ENCODE measurements at places on chromosomes 5 and 9.

DNA sequence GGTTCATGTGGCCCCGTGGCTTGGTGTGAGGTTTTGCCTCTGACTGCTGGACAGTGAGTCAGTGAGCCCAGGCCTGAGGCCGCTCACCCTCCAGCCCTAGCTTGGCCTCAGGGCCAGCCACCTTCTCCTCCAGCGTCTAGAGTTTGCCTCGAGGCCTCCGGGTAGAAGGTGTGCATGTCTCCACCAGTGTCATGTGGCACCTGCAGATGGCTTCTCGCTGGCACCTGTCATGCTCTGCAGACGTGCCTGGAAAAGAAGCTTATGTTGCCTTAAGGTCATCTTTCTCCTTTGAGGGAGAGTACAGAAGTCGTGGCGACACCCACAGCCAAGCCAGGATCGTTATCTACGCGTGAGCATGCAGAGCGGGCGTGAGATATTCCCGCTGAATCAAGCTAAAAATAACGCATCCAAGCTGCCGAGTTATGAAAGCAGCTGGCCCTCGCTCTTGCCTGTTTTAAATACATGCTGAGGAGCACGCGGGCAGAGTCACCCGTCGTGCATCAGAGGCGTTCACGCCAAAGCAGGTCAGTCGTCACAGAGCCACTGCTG lies 79.7 kb upstream of the FCN2 start:
- no peak for DNase-seq

GRCh38 chr9:136644343-136644592 lies 18.4 kb upstream of the EGFL7 start:
- DNase-seq = no peak

DNA sequence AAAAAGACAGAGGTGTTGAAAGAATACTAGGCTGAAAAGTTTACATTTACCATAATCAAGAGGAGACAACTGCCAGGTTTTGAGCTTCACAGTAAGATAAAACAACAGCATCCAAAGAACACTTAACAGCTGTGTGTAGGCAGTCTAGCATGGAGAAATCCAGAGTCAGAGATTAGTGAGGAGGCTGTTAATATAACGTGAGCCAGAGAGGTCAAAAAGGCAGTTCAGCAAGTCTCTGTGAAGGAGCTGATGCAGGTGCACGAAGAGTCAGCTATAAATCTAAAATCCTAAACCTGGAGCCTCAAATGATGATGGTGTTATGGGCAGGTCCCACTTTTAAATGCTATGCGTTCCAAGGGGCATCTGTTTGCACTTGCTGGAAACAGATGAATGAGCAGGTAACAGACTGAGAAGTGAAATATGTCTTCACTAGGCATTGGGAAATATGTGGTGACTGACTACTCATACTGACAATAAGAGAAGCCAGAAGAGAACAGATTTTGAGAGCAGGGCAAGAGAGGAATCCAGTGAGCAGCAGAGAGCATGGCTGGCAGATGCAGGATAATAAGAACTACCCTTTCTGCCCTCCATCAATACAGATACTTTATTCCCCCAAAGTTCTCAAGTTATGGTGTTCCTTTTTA lies 8.7 kb downstream of the APTX start:
- no peak for DNase-seq

DNA sequence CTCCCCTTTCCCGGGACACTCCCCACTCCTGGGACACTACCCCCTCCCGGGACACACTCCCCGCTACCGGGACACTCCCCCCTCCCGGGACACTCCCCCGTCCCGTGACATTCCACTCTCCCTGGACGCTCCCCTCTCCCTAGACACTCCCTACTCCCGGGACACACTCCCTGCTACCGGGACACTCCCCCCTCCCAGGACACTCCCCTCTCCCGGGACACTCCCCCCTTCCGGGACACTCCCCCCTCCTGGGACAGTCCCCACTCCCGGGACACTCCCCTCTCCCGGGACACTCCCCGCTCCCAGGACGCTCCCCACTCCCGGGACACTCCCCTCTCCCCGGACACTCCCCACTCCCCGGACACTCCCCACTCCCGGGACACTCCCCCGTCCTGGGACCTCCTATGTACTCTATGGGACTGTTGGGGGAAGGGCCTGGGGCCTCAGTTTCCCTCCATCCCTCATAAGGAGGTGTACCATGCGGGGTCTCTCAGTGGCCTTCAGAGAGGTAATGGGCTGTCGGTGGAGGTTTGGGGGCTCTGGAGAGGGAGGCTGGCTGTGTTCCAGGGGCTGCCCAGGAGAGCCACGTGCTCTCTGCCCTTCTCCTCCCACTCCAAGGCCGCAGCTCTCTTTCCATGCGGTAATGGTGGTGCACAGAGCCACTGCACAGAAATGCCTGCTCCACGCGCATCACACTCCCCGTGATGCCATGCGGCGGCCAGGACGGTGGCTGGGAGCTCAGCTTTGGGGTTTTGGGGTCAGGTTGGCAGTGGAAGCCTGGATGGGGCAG lies 96.2 kb downstream of the RXRA start:
- DNase-seq = no peak

All from LoVo (cell line).